ENCODE measurements at places on chromosomes 11 and 22.

DNA sequence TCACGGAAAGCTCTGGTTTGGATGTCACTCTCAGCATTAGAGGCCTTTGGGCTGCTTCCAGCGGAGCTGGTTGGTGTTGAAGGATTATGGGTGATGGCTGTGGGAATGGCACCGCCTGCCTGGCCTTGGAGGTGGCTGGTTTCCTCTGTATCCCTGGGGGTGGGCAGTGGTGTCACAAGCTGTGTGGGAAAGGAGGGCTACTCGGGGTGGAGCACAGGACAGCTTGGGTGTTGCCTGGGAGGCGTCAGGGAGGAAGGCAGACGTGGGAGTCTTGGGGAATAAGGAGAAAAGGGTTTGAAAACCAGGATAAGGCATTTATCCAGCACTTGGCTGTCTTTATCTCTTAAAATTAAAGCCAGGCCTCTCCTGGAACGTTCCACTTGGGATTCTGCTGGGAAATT, 71.8 kb downstream of the ADAMTS15 start:
- DNase-seq, result no peak

GRCh38 chr11:27241311-27242122, 121.5 kb downstream of the CCDC34 start:
- no peak for DNase-seq

- no peak for DNase-seq
Measured at GRCh38 chr22:46780453-46780852, 18.0 kb downstream of the TBC1D22A start.

DNA sequence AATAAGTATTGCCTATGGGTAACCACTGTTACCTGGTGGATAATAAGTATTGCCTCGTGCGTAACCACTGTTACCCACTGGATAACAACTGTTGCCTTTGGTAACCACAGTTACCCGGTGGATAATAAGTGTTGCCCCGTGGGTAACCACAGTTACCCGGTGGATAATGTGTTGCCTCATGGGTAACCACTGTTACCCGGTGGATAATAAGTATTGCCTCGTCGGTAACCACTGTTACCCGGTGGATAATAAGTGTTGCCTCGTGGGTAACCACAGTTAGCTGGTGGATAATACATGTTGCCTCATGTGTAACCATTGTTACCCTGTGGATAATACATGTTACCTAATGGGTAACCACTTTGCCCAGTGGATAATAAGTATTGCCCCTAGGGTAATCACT, 9.8 kb upstream of the NXPE4 start:
- no peak for DNase-seq

GRCh38 chr11:11622340-11622706, 518 bp upstream of the GALNT18 start:
- no peak for DNase-seq

DNA sequence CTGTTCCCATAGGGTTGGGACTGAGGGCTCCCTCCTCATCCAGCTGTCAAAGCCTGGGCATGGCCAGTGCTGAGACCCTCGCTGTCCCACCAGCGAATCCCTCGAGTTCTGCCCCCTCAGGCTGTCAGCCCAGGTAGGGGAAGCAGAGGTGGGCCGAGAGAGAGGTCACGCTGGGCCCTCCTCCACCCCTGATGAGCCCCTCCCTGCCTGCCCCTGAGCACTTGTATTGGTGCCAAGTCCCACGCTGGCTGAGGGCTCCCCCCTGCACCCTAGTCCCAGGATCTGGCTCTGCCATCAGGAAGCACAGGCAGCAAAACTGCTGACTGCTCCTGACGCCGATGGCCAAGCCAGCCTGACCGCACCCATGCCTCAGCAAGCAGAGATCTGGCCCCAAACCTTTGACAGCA, 3.3 kb downstream of the PRR33 start:
- no peak for DNase-seq

DNA sequence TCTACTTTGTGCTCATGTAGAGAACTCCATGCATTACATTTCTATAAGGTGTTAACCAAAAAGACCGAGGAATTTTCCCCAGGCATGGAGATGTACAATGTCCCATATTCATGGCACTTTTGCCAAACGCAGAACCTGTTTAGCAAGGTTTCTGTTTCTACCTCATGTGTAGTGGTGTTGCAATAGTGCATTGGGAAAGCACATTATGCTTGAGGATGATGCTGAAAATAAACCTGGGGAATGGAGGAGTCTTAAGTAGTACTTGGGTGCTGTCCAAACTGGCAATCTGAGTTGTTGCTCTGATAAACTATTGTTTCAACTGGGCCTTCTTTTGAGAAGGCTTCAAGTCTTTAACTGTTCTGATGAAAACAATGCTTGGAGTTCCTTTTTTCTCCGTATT, 11.5 kb upstream of the MUC15 start:
- DNase-seq, result no peak

DNA sequence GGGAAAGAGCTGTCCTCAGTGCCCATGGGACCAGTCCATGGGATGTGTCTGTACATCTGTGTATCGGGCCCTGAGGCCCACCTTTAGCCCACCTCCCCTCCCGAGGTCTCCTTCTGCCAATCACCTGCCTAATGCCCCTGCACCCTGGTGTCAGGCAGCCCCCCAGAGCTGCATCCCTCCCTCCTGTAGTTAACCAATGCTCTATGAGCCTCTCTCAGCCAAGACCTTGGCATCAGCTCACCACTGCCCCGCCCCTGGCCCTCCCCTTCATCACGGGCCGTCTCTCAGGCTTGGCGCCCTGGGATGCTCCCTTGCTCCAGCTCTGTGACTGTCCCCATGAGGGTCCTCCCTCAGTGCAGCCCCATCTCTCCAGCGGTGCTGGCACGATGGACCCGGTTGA, 18.5 kb downstream of the MGAT3 start:
- DNase-seq, result no peak

DNA sequence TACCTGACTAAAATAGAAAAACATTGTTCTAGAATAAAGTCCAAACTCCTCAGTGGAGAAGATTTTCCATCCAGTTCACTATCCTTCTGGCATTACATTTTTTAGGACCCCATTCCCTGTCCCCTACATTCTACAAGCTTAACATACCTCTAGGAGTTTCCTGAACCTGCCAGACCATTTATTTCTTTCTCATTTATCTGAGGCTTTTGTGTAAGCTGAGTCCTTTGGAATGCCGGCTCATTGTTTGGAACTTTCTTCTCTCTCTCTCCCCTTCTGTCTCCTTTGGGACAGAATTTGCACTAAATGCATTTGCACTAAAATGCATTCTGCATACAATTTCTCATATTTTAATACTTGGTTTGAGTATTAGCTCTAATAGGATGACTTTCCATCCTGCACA, 393.0 kb upstream of the ANO3 start:
- no peak for DNase-seq

Data from stimulated activated CD4-positive, alpha-beta T cell treated with anti-CD3 and anti-CD28 coated beads, Interleukin-1b, Interleukin-23, amount 100 ng/mL, for 24 hours (primary cell).